Effector memory CD4-positive, alpha-beta T cell (primary cell): ENCODE measurements at places on chromosomes 5 and 9.

DNA sequence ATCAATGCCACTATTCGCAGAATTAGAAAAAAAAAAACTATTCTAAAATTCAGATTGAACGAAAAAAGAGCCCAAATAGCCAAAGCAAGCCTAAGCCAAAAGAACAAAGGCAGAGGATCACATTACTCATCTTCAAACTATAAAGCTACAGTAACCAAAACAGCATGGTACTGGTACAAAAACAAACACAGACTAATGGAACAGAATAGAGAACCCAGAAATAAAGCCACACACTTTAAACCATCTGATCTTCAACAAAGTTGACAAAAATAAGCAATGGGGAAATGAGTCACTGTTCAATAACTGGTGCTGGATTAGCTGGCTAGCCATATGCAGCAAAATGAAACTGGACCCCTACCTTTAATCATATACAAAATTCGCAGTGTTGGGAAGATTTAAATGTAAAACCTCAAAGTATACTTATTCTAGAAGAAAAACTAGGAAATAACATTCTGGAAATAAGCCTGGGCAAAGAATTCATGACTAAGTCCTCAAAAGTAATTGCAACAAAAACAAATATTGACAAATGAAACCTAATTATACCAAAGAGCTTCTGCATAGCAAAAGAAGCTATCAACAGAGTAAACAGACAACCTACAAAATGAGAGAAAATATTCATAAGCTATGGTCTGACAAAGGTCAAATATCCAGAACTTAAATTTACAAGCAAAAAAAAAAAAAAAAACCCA, 153.7 kb downstream of the NDUFS4 start:
- no peak for DNase-seq

- no peak for DNase-seq
Observed at GRCh38 chr9:17963498-17963897, 384.6 kb downstream of the SH3GL2 start.

- DNase-seq = no peak
Observed at GRCh38 chr5:133952729-133953567, 15.5 kb downstream of the C5orf15 start.

- no peak for DNase-seq
Observed at GRCh38 chr5:58854441-58854840, 271.6 kb downstream of the RAB3C start.

GRCh38 chr9:109167716-109168115, 667 bp upstream of the FRRS1L start:
- no peak for DNase-seq

DNA sequence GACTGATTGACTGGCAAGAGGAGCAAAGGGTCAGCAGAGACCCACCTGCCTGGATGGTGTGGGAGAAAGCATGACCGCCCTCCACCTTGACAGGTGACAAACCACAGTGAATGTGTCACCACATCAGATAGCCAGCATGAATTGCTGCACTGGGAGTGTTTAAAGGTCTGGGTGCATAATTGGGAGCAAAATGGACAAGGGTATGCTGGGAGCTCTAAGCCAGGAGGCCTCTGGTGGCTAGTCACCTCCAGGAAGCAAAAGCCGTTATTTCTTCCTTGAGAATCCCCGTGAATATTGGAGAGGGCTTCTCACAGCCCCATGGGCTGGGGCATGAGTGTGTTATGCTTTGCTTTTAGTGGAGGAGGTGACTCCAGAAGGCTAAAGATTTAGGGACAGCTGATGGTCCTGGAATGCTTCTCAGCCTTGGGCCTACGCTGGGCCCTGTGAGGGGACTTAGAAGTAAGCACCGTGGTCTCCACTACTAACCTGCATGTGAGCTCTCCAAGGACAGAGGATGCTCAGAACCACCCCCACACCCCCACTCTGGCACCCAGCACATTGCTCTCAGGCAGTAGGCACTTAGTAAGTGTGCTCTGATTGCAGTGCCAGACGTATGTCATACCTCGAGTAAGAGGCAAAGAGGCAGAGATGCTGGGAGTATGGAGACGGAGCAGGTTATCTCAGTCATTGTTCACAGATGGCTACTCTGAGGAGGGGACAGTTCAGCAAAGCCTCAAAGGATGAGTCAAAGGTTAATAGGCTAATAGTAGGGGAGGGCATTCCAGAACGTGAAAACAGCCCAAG, 9.1 kb upstream of the IRF1 start:
- DNase-seq = no peak

GRCh38 chr9:76617497-76618175, 146.6 kb upstream of the PCA3 start:
- DNase-seq = no peak

DNA sequence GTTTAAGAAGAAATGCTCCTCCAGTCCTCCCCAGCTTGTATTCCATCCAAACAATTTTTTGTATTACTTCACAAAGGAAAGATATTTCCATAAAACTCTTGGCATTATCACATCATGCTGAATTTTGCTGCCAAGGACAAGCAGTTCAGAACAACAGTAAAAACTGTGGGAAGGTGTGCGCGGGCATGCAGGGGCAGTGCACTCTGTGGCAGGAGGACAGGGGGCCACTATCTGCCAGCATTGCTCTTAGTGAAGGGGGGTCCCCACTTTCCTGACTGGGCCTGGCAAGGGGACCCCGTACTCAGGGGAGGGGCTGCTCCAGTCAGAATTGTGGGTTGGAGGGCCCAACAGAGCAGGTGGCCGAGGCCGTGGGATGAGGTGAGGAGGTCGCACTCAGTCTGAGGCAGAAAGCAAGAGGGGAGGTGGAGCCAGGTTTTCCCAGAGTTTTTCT, 32.8 kb downstream of the ANGPTL2 start:
- DNase-seq = no peak

GRCh38 chr9:101508211-101508610, 25.4 kb upstream of the RNF20 start:
- no peak for DNase-seq

DNA sequence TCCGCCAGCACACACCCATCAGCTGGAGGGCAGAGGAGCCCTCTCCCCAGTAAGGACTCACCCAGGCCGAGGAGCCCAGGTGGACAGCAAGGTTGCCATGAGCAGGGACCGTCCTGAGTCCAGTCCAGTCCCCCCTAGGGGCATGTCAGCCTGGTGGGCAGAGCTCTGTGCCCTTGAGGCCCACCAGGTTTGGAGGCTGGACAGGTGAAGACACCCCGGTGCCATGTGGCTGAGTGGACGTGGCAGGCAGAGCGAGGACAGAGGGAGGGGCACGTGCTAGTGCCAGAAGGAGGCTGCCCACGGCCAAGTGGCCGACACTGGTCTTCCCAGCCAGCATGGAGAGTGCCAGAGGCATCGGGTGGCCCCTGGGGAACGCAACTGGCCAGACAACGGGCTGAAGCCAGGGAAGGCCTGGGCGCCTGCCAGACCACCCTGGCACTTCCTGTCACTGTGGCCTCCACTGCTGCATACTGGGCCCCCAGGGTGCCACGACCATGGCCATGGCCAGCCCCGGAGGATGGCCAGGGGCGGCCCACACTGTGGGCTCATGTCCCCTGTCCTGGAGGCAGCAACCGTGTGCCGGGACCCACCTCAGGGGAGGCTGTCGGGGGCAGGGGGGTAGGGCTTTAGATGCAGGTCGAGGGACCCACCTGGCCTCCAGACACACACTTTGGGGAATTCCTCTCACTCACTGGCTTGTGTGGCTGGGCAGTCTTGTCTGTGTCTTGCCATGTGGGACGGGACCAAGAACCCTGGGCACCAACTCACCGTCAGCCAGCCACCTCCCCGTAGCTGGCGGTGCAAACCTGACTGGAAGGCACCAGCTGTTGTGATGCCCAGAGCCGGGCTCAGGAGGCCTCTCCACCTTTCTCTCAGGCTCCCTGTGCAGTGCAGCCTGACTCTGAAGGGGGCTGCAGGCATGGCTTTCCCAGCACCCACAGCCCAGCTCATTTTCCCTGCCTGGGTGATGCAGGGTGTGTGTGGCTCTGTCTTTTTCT, 42.3 kb upstream of the LPCAT1 start:
- no peak for DNase-seq

- DNase-seq = no peak
Observed at GRCh38 chr5:69032009-69032408, 61.8 kb upstream of the SLC30A5 start.

DNA sequence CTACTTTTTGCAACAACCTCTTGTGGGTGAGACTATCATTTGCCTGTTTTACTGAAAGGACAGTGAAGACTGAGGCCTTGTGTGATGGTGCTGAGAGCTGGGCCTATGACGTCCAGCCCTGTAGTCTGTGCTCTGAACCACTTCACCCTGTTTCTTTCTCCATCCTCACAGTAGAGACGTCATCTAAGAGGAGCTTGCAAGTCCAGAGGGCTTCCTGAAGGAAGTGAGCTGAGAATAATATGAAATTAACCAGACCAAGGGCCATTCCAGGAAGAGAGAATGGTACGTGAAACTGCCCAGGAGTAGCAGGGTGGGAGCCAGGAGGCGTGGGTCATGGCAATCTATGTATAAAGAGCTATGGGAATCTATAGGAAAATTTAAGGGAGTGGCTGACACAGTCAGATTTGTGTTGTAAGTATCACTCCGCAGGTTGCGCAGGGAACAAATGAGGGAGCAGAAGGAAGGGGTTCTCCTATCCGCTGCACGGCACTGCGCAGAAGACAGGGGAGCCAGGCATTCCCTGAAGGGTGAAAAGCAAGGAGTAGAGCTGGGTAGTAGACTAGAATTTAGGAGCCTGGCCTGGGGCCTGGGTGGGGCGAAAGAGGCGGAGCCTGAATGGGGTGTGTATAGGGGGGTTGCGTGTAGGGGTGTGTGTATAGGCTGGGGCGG, 596 bp upstream of the FGFR4 start:
- no peak for DNase-seq

DNA sequence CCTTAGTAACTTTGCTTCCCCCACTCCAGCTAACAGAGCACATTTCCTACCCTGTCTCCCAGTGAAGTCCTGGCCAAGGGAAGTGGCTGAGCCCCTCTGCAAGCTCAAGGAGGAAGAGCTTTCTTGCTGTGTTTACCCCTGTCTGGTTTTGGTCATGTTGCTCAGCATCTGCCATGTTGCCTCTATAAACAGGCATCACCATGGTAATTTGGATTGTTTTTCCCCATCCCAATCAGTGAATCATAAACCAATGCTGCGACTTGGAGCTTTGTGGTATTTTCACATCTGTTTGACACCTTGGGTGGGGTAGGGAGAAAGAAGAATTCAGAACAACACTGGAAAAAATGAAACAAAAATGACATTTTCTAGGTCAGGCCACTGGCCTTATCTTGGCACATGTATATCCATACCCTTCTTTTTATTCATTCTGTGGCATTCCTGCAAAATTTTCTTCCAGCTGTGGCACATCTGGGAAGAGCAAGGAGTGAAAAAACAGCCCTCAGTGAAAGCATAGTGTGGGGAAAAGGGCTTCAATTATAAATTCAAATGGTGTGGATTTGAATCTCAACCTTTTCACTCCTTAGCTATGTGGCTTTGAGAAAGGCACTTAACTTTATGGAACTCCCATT, 42.5 kb downstream of the SLIT3 start:
- no peak for DNase-seq

- no peak for DNase-seq
Observed at GRCh38 chr5:173801006-173801405, 87.1 kb upstream of the CPEB4 start.

DNA sequence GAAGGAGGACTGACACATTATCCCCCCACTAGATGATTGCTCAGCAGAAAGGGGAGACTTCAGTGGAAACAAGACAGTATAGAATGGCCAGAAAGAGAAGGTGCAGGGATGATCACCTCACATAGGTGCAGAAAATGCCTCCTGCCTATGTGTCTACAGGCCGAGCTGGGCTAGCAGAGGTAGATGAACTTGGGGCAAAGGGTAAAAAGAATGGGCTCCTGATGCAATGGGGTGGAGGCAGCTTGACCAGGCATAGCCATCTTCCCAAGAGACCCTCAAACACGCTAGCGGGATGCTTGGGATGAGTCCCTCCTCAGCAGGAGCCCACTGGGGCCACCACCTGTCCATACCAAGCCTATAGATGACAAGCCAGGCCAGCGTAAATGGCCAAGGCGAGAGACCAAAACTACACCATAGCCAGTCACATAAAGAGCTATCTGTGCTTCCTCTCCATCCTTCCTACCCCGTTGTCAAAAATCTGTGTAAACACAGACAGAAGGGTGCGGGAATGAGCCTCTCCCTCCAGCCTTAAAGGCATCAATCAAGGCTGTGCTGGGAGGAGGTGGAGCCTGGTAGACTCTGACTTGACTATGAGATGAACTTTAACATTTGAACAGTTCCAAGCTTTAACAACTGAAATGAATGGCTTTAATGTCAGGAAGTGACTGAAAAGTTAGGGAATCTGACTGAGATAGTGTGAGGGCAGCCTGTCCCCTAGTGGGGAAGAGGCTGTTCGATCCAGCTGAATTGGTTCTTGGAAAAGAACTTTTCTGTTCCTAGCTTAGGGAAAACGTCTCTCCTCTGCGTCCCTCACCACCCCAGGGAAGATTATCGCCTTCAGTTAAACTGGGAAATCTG, 10.4 kb downstream of the C9orf152 start:
- DNase-seq = no peak

DNA sequence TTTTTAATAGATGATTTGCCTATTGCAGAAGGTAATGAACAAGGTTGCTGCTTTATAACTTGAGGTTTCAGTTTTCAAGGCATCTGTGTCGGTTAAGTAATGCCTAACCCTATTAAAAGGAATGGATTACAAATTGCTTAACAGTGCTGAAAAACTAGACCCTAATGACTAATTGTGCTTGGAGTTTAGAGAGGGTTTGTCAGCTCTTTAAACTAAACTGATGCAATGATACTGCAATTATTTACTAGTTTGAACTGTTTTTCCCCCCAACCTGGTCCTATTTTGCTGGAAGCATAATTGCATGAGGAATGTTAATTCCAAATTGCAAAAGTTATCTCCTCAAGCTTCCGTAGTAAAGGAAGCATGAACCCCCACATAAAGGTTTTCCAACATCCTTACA, 39.3 kb upstream of the TLX3 start:
- no peak for DNase-seq

GRCh38 chr5:125583321-125584139, 837.1 kb upstream of the ZNF608 start:
- no peak for DNase-seq

DNA sequence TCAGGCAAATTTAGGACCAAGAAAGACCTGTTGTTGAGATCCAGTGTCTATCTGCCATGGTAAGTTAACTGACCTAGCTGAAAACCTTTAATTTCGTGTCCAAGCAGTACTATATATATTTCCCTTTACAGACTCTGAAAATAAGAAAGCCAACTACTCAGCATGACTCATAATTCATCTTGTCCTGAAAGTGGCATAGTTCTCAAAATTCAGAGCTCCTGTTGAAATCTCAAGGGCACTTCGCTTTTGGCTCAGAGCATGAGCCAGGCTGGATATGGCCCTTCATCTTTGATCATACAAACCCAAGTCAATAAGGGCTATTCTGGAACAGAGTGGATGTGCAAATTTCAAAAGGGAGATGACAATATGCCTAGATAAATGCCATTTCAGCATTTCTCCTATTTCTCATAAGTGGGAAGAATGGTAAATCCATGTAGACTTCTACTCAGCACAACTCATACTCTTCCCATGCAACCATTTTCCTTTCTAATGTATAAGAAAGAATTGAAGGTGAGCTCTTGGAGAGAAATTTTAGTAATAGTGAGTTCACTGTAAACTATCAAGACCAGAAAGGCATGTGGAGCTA, 567.9 kb upstream of the DAB2 start:
- DNase-seq = no peak
